ENCODE measurements at places on chromosomes 5 and 9.

DNA sequence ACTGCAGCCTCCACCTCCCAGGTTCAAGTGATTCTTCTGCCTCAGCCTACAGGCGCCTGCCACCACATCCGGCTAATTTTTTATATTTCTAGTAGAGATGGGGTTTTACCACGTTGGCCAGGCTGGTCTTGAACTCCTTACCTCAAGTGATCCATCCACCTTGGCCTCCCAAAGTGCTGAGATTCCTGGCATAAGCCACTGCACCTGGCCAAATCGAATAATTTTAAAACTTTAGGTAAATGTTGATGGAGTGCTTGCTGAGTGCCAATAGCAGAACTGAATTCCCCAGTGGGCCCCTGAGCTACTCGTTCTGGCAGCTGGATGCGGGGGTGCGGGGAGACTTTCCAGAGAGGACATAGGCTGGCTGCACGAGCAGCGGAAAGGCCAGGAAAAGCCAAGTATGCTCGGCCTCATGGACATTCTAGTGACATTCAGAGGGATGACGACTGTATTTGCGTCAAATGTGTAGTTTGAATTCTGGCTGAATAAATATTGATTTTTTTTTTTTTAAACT, 16.8 kb downstream of the TRAF2 start:
- no peak for DNase-seq

DNA sequence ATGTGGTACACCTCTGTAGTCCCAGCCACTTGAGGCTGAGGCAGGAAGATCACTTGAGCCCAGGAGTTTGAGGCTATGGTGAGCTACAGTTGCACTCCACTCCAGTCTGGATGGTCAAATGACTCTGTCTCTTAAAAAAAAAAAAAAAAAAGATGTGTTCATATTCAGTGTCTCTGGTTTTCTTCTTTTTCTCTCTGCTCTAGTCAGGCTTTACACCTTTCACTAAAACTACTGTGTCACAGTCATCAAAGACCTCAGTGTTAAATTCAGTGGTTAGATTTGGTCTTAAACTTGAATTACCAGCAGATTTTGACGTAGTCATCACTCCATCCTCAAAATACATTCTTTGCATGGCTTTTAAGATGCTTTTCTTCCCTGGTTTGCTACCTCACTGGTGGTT, 28.8 kb downstream of the NAA35 start:
- no peak for DNase-seq

DNA sequence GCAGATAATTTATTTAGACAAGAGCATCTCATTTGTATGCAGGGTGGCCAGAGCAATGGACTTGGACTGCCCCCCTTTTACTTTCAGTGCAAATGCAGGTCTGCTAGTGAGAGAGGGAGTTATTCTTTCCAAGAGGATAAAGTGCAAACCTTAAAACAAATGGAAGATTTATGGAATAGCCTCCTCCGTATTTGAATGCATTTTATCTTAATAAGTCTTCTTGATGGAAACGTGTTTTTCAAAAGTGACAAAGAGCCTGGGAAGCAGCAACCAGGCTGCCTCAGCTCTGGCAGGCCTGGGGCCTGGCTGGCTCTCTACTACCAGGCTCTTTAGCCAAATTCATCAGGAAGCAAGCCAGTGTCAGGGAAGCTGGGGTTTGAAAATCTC, 6.8 kb downstream of the NR2F1 start:
- DNase-seq, result no peak

DNA sequence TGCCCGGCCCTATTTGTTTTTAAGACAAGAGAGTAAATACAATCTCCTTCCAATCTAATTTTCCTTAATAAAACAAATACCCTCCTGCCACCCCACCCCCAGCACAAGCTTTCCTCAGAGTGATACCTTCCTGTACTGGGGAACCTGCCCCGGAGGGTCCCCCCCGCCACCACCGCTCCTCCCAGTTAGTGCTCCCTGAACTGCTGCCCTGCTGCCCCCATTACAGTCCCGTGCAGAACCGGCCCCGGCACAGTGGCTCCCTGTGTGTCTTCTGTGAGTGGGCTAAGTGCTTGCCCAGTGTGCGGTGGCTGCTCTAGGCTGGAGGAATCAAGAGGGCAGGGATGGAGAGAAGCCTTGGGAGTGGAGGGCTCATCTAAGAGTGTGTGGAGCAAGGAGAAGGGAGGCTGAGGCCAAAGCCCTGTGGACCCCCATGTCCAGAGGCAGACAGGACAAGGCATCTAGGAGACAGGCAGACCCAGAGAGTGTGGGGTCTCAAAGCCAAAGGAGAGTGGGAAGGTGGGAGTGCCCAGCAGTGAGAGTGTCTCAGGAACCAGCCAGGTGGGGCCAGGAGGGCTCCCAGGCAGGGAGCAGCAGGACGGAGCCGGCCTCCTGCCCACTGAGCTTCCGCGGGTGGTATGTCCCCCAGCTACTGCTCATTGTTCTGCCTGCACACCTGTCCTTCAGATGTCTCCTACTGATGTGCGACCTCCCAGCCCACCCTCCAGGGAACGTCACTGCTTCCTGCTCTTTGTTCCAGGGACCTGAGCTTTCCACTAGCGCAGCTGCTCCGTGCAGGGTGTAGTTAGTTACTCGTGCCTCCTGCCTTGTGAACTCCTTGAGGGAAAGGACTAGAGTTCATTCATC, 129.0 kb downstream of the DAB2IP start:
- DNase-seq, result no peak

- no peak for DNase-seq
Observed at GRCh38 chr5:75364571-75365280, 27.7 kb downstream of the HMGCR start.

- DNase-seq, result no peak
Observed at GRCh38 chr9:20321423-20322082, 300.7 kb downstream of the MLLT3 start.

- no peak for DNase-seq
Observed at GRCh38 chr9:8895861-8896224, 1096.3 kb upstream of the DMAC1 start.

GRCh38 chr5:115954144-115954543, 8.1 kb upstream of the LVRN start:
- DNase-seq, result no peak

DNA sequence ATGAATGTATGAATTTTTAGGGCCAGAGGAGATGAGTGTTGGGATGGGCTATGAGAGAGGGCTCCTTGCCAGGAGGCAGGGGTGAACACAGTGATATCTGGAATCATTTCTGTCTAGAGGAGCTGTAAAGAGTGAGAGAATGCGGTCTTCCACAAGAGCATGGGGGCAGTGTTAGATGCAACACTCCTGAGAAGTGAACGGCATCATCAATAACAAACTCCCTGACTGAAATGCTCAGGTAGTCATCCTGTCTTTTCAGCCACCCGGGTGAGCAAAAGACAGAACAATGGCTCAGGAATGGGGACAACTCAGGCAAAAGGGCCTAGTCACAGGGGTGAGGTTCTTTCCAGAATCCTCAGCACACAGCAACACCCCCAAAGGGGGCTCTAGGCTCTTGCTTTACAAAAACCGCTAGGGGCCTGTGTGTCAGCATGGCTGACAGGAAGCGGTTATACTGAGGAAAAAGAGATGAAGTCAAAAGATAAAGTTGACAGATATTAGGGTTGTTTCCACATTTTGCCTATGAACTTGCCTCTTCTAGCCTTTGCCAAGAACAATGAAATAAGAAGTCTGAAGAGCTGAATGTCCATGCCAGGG, 104.6 kb upstream of the LRRTM2 start:
- DNase-seq, result no peak

Data from NCI-H524 treated with DMSO at 0.1 percent for 48 hours (cell line).